ENCODE measurements at places on chromosomes 4 and X.

DNA sequence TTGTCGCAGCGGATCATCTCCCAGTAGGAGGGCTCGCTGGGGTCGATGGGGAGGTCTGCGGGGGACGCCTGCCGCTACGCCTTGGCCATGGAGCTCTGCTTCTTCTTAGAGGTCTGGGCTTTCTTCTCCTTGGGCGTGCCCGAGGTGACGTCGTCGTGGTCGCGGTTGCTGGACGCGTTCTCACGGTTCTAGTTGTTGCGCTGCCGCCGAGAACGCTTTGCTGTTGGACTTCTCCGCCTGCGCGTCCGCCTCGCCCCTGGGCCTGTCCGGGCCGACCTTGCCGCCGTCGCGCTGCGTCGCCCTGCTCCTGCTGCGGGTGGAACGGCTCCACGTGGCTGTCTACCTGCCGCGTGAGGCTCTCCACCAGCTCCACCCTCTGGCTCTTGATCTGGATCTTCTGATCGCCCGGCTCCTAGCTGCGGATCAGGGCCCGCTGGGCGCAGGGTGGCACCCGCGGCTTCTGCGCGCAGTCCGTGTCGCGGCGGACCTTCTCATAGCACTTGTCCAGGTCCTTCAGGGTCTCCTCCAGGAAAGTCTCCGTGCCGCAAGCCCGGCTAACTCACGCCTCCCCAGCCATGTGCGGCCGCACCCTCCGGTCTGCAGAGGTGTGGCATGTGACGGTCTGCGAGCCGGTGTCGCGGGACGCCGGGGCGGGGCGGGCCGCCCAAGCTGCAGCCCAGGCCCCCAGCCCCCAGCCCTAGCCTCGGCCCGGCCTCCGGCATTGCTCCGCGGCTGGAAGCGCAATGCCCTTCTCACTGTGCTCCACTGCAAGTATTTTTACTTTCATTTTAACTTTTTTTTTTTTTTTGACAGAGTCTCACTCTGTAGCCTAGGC, 40.5 kb upstream of the OGT start:
- no peak for DNase-seq

GRCh38 chr4:145898926-145899531, 39.6 kb downstream of the ZNF827 start:
- DNase-seq: no peak

DNA sequence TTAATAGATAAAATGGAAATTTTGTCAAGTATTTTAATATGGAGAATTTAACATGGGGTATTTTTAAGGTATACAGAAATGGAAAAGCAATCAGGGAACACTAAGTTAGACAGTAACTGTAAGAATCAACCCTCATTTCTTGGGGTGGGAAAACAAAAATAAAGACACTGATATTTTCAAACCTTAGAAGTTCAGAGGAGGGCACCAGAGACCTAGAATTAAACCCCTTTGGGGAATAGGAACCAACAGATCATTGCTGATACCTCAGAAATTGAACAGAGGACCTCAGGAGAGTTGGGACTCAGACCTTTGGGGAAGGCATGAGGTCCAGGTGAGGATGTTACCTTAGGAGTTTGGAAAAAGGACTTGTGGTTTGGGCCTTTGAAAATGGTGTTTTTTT, 435.6 kb downstream of the TMA16 start:
- DNase-seq: no peak

- no peak for DNase-seq
Observed at GRCh38 chrX:139931646-139932072, 1.2 kb downstream of the ATP11C start.

DNA sequence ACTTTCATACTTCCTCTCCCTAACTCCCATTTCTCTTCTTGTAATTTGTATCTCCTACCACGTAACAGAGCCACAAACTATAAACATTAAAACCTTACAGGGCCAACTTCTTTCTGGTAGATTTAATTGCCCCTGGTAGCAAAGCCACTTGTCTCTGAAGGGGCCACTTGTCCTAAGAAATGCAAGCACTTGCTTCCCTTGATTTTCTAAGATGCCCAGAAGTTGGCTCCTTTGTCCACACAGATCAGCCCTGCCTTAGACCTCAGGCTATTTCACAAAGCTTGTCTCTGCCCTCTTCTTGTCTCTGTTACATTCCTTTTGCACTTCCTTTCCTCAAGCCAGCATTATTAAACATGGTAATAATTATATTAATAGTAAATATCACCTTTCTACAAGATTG, 80.6 kb upstream of the CXXC4 start:
- no peak for DNase-seq

DNA sequence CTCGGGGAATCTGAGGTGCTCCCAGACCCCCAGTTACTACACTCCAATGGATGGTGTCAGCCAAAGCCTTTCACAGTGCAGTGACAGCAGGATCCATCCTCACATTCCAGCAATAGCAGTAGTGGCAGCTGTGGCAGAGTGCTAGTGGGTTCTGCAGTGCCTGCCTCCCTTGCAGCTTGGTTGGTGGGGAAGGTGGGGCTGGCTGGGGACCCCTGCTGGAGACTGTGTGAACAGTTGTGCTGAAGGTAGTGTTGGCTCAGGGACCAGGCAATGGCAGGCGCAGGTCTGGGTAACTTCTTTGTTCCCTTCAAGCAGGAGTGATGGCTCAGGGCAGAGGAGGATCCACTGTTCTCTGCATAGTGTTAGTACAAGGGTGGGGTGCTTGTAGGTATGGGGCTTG, 343.7 kb upstream of the TRAM1L1 start:
- no peak for DNase-seq

GRCh38 chr4:88138561-88138960, 19.9 kb downstream of the ABCG2 start:
- no peak for DNase-seq

DNA sequence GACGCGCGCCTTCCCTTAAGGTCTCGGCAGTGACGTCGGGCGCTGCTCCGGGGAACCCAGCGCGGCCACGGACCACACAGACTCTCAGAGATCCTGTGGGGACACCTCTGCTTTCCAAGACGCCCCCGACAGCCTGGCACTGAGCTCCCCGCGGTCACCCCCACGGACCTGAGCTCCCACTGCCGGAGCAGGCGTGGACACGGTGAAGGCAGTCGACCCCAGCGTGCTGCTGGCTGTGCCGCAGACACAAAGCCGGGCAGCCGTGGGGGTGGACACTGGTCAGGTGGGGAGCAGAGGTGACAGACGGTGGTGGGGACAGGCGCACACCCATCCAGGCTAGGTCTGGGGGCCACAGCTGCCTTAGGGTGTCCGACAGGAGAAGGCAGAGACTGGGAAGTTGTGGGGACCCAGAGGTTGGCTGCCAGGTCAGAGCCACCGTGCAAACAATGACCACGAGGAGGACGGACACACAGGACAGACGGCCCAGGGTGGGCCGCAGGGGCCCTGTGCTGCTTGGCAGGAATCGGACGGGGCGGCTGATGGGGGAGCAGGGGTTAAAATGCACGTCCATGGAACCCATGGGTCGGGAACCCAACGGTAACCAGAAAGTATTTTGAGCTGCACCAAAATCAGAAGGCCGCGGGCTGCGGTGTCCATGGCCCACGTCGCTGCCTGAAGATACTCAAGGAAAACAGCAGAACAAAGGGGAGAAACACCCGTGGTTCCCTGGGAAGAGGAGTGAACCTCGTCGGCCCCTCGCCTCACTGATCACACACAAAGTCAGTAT, 16.6 kb upstream of the GTPBP6 start:
- DNase-seq: no peak
